Glomerular endothelial cell (primary cell): ENCODE measurements at places on chromosomes 6 and 20. TPM values are rescaled to one million over a fixed set of nuclear protein-coding genes. Genes with fewer than 3 reads are reported as not detected.
A peak's percentile ranks its signal among the peaks of the same experiment; 100 is the strongest.

GRCh38 chr6:41697861-41698781 is 37.3 kb downstream of the TFEB start:
- DNase-seq, result peak; percentile 16

DNA sequence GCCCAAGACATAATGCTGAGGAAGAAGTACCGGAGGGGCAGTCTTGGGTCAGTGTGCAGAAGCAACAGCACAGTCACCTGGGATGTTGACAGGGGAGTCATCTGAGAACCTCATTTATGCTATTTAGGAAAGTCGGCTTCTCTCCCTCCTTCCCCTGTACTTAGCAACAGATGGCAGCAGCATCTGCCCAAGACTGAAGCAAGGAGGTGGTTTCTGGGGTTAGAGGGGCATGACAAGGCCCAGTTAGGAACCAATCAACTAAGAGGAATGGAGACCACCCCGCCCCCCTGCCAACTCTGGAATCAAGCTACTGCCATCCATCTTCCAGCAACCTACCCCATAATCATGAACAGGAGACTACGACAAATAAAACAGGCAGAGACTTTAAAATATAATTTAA is 21.7 kb downstream of the RIPK1 start:
- DNase-seq, result no peak

GRCh38 chr6:89689732-89690131 is 51.2 kb upstream of the LYRM2 start:
- DNase-seq, result no peak

- no peak for DNase-seq
Observed at GRCh38 chr6:32047084-32047478, 8.9 kb downstream of the CYP21A2 start.

GRCh38 chr6:160930547-160931377 is 60.8 kb upstream of the MAP3K4 start:
- DNase-seq, result no peak

- no peak for DNase-seq
Observed at GRCh38 chr6:36888115-36888643, 2.4 kb downstream of the C6orf89 start.

GRCh38 chr6:43455531-43456428 is at the start of gene DLK2:
Gene DLK2, minus strand, starts transcription at chr6:43455548. Its CDS starts 723 bp downstream, at chr6:43454825.
- no peak for DNase-seq

DNA sequence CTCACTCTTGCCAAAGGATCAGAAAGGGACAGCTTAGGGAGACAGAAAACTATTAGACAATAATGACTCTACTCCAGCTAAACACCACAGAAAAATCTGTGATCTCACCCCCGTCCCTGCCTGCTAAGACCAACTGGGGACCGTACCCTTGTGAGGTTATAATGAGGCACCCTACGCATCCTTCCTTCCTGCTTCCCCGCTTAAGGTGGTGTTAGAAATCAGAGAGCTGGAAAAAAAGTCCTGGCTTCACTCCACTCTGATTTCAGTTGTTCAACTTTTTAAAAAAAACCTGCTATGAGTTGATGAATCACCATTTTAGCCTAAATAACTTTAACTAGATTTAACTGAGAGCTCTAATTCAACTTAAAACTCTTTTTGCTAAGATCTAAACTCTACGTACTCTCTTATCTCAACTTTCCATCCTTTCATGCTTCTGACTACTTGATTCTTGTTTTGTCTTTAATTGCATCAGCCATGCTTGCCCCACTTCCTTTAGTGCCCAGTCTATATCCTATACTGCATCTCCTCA is 35.8 kb upstream of the TMEM14A start:
- DNase-seq, result no peak

DNA sequence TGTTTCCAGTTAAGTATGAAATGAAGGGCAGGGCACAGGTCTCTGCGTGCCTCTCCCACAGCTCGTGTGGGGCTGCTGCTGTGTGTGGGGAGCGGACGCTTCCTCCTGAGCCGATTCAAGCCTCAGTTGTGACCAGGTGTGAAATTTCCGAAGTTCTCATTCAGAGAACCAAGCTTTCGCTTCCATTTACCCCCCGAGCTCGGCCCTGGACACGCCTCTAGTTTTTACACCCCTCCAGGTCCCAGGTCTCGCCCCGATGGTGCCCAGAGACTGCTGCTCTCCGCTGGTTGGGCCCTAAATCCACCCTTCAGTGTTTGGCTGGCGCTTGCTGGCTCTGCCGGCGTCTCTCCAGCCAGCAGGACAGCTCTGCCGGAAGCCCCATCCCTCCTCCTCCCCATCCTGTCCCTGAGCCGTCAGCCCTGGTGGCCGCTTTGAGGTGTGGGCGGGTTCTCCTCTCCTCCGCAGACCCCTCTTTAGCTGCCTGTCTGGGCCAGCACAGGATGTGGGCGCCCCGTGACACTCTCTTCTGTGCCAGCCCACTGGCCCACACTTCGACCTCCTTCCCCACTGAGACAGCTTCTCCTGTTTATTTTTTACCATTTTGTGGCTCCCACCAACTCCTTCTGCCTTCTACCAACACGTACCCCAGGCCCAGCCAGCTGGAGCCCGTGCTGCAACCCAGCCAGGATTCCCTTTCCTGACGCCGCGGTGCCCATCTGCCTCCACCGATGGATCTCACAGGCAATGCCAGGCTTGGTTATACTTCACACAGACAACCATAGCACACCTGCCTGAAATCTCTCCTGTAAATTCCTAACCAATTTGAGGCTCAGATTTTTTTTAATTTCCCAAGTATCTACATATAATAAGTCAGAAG is 142.8 kb downstream of the DLL1 start:
- DNase-seq, result no peak

DNA sequence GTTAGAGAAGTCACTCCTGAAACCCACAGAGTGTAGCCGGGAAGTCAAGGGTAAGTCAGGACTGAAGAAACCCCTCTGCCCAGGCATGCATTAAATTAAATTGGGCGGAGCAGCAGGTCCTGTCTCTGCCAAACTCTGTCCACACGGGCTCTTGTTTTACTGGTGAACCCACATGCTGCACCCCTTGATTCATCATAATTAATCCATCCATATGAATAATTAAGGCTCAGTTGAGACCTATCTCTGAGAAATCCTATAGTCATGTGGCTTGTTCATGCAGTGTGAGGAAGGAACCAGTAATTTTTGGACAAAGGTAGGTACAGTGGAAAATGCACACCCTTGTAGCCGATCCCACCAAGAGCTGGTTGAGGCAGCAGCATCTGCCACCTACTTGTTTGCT is 43.0 kb downstream of the PXDC1 start:
- no peak for DNase-seq

DNA sequence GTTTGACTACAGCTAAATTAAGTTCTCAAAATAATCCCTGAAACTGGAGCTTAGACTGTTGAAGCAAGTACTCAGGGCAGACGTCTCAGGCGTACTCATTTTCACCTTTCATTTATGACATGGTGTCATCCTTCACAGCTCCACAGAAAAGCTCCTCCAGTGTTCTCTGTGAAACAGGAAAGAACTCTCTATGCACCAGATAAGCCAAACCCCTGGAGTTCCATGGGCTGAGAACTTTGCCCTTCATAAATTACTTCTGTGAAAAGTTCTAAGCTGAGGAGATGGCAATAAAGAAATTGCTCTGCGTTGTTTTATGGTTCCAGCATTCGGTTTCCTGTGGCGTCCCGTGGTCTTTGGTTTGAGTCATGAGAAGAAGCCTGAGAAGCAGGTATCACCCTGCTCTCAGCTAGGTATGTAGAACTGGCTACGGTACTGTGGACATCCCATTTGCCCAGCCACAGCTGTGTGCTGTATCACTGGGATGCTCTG is 20.2 kb upstream of the RREB1 start:
- DNase-seq, result no peak

DNA sequence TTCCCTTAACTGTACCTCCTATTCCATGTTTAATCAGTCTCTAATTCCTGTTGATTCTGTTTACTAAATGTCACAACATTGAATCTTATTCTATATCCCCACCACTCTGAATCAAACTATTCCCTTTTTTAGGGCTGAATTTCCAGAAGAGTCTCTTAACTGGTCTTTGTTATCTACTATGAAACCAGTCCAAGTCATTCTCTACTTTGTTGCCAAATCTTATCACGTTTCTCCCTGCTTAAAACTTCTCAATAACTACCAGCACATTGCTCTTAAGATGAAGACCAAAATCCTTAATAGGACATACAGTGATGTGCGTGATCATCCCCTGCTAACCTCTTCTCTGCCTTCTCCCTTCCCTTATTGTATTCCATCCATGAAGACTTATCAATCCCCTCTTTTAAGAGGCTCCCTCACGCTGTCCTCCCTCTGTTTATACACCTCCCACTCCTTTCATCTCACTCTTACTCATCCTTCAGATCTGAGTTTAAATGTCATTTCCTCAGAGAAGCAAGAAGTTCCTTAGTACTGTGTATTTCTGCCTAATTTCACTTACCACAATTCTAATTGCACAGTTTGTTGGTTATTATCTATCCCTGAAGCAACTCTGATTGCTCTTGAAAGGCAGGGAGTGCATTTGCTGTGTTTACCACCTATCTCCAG is 143.0 kb upstream of the AHI1 start:
- DNase-seq, result no peak

DNA sequence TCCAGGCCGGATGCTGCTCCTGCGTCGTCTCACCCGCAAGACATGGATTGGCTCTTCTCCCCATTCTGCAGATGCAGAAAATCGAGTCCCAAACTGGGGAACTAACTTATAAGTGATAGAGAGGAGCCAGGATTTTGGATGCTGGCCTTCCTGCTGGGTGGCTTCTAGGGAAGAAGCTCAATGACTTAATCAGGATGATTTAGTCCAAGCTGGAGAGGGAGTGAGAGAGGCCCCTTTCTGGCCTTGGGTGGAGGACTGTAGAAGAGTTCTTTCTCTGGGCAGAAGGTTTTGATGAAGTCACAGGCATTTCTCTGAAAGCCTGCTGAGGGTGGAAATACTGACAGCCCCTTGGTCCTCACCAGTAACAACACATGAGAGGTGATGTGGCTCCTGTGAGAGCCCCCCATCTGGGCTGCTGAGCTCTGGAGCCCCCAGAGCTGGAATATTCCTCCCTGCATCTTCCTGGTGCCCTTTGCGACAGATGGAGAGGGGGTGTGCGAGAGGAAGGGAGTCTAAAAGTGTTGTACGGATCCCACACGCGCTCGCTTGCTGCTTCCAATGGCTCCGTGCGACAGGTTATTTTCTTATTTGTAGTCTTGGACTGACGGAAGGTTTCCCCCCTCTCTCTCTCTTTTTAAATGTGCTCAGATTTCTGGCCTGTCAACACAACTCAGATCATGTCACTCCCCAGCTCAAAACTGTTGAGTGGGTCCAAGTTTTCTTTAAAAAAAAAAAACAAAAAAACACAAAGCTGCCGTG is 3.5 kb downstream of the SIRPA start:
- no peak for DNase-seq

- DNase-seq, result no peak
Observed at GRCh38 chr6:119655124-119655523, 305.6 kb upstream of the MAN1A1 start.

DNA sequence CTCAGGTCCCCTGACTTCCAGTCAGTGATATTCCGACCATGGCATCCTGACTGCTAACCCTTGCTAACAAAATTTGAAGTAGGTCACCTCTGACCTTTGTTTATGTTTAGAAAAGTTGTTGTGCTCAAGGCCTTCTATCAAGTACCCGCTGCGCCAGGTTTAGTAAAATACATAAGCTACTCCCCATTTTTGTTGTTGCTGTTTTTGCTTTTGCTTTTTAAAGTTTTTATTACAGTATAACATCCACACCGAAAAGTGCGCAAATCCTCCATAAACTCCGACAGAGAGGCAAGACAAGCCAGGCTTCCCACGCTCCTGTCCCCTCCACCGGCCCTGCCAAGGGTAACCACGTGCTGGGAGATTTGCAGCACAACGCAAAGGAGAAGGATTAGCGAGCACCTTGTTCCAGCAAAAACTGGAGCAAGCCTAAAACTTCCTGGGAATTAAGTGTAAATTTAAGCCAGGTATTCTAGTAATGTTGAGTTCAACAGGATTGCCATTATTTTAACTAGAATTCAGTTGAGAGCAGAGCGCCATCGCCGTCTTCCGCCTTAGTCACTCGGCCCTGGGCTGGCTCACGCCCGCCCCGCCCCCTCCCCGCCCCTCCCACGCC is 17.8 kb upstream of the HMGN4 start:
- DNase-seq, result no peak

DNA sequence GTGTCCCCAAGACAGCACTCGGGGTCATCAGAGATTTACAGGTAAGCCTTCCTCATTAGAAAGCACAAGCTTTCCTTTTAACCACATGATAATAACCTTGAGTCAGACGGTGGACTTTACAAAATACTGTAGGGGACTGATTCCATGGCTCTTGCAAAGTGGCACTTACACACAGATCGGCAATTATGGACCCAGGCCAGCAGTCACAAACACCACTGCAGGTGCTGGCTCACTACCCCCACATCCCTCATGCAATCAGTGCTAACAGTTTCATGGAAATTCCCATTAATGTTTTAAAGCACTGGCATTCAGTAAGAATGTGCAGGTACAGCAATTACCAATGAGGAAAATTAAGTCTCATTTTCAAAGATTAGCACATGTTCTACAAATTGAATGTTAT is 516.5 kb downstream of the PRKN start:
- no peak for DNase-seq

DNA sequence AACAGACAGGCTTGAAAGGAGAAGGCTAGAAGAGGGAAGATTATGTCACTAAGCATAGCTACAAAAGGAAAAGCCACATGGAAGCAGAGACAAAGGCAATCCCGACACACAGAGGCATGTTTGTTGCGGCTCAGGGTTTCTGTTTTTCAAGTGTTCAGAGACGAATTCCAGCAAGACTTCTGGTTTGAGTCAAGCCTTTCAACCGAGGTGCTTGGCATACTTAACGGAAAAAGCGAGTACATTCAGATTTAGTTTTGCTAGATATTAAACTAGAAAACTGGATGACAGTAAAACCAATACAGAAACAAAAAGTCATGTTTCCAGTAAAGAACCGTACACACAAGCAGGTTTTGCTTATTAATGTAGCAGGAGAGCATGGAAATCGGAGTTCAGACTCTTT is 27.2 kb downstream of the MCUR1 start:
- DNase-seq, result no peak

DNA sequence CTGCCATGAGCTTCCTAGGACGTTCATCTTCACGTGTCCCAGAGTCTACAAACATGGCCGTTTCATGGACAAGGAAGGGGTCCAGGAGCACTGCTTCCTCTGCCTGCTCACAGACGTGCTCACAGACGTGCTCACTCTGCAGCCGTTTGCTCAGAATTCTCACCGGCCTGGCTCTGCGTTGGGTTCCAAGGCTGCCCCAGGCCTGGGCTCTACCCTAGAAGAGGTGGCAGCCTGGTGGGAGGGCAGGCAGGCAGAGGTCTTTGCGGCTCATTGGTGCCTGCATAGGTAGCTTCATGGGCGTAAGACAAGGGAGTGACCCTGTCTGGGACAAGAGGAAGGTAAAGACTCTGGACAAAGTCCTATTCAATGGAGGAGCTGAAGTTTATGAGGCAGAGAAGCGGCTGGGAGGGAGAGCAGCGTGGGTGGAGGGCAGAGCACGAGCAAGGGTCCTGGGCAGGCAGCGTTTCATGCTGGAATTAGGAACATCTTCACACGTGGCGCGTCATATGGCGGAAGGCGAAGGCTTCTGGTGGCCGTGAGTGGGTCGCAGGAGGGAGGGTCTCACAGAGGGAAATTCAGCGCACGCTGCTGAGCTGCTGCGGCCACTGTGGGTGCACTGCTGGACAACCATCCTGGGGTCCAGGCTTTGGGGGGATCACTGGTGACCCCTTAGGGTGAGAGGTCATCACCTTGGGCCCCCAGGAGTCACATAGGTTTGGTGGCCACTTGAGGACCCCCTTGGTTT is 138.2 kb downstream of the PHACTR3 start:
- DNase-seq, result no peak

CRISP3 gene
- total RNA-seq, result not detected in 2 replicates

DPPA5 gene
- not detected in 2 replicates for total RNA-seq

BLCAP gene
- total RNA-seq, result 51.3 and 76.0 TPM in 2 replicates

CRIP3 gene
- total RNA-seq, result not detected in 2 replicates

MBOAT1 gene
- 1.4 and 2.9 TPM in 2 replicates for total RNA-seq

LRRC73 gene
- 0.12 TPM in 1 of 2 replicates, not detected in the other for total RNA-seq

PI16 gene
- total RNA-seq, result 0.23 TPM in 1 of 2 replicates, not detected in the other
